ENCODE measurements at places on chromosomes 13 and 19. TPM values are rescaled to one million over a fixed set of nuclear protein-coding genes. Genes with fewer than 3 reads are reported as not detected.

Gene SOHLH2
- total RNA-seq = not detected

Gene RNF225
- total RNA-seq = not detected

Gene RDH8
- 0.27 TPM for total RNA-seq

Gene OR7D2
- total RNA-seq = not detected

Gene TMEM255B
- total RNA-seq = 0.81 TPM

Gene SLC7A10
- total RNA-seq = 0.15 TPM

Gene FIZ1
- 23.6 TPM for total RNA-seq

All from A549 treated with GW870086 at 1 μM for 4 hours (cell line).